Stimulated activated CD4-positive, alpha-beta T cell treated with anti-CD3 and anti-CD28 coated beads, Interleukin-1b, Interleukin-23, amount 100 ng/mL, for 1 hour (primary cell): ENCODE measurements at places on chromosomes 1 and 21.

DNA sequence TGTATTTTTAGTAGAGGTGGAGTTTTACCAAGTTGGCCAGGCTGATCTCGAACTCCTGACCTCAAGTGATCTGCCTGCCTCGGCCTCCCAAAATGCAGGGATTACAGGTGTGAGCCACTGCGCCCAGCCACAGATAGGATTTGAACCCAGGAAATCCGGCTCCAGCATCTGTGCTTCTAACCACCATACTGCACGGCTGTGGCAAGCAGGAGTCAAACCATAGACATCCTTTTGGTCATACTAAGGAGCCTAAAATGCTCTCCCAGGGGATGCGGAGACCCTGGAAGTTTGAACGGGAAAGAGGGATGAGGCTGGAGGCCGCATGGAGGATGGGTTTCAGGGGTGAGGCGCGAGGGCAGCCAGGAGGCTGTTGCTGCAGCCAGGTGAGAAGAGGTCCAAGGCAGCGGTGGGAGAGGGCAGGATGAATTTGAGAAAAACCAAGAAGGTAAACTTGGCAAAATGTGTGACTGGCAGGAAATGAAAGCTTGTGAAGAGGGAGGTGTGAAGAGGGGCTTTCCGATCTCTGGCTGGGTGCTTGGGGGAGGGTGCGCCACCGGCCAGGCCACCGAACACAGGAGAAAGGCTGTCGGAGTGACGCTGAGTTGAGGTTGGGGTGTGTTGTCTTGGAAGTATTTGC lies 24.0 kb upstream of the CDK18 start:
- no peak for DNase-seq

GRCh38 chr1:85607921-85608265 lies 27.3 kb downstream of the CCN1 start:
- no peak for DNase-seq

DNA sequence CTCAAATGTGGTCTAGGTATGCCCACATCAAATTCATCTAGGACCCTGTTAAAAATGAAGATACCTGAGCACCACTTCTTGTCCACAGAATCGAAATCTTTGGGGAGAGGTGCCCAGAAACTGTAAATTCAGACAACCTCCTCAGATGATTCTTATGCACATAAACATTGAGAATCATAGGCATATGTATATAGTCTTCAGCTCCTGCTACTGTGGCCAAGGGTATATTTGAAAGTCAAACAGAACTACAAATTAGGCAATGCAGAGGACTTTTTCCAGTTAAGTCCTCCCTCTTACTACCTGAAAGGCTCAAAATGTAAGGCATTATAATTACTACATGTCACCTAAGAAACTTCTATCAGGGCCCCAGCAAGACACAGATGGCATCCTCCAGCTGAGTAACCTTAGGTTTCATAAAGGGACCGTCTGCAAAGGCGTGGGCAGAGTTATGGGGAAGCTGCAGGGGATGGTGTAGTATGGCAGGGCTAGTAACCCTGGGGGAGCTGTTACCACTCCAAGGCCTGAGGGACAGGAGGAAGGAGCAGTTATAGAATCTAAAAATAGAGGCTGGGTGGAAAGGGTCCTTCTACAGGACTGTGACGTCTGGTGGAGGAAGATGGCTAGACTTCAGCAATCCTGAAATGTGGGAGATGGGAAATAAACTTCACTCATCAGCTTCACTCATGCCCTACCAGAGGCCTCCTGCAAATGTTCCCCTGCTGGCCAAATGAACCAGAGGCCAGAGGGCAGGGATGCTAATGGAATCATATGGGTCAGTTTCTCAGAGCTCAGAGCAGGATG lies 46.3 kb downstream of the DAB1 start:
- DNase-seq, result no peak

DNA sequence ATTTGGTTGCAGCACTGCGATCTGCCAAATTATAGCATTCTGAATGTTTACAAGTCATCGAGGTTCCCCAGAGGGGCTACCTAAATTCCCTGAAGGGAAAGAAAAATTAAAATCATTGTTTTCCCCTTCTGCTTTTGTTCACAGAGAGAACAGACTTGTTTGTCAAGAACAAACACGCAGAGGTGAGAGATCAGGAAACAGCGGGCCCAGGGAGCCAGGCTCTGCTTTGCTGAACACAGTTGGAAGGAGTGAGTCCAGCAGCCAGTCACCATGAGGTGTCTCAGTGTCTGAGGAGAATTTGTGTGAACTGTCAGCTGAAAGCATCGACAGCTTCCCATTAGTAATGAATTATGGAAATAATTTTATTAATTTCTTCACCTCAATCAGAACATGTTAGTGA lies 52.5 kb downstream of the RWDD3 start:
- no peak for DNase-seq

DNA sequence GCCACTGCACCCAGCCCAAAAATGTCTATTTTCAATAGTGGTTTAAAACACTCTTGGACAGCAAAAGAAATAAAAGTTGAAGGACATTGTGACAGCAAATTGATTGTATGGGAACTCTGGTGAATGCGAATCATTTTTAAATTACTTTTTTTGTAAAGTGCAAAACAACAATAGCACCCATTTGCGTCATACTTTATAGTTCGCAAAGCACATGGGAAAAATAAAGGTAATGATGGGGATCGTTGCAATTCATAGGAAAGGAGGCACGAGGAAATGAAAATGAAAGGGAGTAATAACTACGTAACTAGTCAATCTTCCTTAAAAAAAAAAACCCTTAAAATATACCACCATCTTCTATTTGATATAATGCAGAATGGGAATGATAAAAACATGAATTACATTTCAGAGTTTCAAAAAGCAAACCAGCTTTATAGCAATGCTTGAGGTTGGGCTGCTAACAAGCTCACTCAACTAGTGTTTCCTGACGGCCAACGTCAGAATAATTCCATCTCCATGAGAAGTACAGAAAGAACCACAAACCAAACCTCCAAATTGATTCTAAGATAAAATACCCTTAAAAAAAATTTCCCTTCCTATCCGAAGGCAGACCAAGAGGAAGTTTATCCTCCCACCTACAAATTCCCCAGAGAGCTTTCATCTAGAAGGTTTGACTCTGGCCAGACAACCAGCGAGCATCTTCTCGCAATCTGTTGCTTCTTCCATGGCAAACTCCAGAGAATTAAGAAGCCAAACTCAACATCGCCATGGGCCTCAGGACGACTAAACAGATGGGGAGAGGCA lies at the start of gene EDARADD:
EDARADD (plus strand) TSS at position 606 of the 801 bp plus-strand sequence; CDS start at position 765, 159 bp downstream.
- no peak for DNase-seq
